ENCODE measurements at places on chromosomes 4 and X.

DNA sequence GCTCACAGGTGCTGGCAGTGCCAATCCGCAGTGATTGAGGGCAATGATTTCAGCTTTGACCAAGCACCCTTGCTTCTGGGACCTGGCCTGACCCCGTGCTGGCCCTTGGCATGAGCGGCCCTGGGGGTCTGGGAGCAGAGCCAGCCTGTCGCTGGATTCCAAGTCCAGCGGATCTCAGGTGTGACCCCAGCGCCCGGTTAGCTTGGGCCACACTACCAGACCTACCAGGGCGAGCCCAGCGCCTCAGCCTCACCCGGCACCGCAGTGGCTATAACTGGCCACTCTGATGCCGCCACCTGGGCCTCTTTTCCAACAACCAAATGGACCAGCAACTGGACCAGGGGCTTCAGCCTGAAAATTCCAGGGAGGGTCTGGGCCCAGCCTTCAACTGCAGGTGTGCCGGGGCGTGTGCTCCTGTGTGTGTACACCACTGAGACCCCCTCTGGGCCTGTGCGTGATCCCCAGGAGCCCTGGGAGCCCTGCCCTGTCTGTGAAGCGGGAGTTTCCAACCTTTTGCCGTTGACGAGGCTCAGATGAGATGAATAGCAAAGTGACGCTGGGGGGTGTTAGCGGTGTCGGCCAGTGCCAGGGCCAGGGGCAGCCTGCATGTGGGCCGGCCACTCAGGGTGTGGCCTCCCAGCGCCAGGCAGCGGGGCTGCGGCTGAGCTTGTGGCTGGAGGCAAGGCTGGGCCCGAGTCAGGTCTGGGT is 658 bp downstream of the SH3TC1 start:
- peak; percentile 67 for DNase-seq

- no peak for DNase-seq
These were observed 18.0 kb downstream of the HERC6 start for GRCh38 chr4:88396681-88397080.

GRCh38 chr4:167826281-167826680 is 266.1 kb upstream of the ANXA10 start:
- DNase-seq: no peak

- no peak for DNase-seq
These were observed 35.3 kb upstream of the CA5B start for GRCh38 chrX:15702488-15703371.

DNA sequence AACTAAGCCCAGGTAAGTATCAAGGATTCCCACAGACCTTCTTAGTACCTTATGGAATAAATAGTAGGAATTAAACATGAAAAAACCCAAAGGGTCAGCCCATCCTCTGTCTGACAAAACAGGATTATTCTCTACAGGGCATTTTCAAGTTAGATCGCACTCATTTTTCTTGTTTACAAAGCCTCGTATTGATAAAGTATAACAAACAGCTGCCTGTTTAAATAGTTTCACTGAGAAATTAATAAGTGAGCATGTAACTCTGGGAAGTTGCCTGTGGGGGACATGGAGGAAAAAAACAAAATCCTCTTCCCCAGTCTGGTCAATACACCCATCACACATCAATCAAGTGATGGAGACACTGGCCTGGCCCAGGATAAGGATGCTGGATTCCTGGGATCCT is 48.5 kb downstream of the MAML3 start:
- DNase-seq: no peak

DNA sequence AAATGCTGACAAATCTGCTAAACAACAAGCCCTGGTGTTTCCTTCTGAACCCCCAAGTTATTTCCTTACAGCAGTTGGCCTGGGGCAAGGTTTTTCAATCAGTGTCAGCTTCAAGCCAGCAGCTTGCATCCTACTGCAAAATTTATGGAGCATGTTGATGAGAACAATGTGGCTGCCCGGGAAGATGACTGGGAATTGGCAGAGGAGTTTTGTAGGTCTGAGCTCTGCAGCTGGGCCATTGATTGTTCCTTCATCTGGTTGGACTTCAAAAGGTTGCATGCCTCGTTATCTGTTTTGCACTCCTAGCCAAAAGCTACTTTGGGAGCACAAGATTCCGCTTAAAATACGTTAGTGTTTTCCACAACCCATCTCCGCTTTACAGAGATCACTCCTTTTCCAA is 1030.3 kb upstream of the LCORL start:
- no peak for DNase-seq

DNA sequence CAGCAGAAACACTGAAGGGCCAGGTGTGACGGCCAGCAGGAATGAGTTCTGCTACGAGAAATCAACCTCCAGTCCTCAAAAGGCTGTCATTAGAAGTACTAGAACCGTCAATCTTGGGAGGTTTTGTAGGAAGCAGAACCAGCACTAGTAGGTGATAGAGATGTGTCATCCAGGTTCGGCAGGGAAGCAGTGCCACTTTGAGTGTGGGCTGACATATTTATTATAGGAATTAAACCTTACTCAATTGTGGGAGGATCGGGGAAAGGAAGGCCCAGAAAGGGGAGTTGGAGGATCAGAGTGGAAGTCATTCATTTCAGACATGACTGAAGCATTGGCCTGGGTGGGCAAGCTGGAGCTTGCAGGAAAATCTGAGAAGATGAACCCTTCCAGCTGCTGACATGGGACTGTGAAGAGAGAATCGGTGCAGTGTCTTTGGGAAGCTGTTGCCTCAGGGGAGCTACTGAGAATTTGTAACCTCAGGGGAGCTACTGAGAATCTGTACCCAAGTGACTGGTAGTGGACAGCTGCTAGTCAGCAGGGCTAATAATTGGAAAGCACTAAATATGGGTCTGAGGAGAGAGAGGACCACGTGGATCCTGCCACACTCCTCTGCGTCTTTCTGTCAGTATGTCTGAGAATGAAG is 177.4 kb downstream of the SPRY1 start:
- DNase-seq: no peak

DNA sequence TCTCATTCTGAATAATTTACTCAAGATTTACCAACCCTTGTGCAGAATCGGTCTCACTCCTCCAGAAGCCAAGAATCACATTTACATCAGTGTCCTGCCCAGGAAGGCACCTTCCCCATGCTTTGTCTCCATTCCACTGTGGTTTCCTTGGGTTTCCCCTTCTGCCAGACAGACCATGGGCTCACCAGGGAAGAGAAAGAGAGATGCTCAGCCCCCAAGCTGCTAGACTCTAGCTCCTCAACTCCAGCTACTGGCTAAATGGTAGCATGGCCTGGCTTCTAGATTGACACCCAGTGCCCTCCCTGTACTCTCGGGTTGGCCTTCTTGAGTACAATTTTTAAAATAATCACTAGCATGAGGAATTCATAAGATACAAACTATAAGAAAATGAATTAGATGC is 12.9 kb downstream of the TLR10 start:
- DNase-seq: no peak

DNA sequence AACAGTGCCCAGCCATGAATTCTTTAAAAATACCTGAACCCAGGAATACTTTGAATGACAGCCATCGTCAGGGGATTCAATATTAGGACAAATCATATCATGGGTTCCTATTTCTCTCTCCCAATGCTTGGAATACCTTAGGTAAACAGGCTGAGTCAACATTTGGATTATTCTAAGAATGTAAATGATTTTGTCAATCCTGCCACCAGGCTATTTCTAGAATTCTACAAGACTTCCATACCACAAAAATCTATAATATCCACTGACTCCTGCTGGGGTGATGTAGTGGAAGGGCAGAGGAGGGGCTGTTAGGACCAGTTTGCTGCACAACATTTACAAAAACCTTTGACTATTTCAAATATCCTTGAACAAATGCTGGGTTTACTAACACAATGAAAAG is 65.2 kb downstream of the IGFBP7 start:
- no peak for DNase-seq

- DNase-seq: no peak
These were observed 507.9 kb downstream of the SMARCA1 start for GRCh38 chrX:129015381-129015780.

DNA sequence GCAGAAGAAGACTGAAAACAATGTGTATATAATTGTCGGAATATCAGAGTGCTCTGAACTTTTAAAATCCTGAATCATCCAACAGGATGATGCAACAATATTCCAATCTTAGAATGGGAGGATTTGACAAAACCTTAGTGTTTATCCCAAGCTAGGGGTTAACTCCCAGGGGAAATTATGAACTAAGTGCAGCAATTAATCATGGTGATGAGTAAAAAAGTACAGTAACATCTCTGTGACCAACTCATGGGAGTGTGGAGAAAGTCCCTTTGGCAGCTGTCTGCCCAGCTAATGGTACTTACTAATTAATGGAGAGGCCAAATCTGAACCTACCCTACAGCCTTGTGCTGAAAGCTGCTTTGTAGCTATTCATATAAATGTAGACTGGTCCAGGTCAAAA is 257.6 kb upstream of the DDX53 start:
- DNase-seq: no peak

- DNase-seq: no peak
These were observed 172.7 kb upstream of the TBC1D9 start for GRCh38 chr4:140928880-140929279.

DNA sequence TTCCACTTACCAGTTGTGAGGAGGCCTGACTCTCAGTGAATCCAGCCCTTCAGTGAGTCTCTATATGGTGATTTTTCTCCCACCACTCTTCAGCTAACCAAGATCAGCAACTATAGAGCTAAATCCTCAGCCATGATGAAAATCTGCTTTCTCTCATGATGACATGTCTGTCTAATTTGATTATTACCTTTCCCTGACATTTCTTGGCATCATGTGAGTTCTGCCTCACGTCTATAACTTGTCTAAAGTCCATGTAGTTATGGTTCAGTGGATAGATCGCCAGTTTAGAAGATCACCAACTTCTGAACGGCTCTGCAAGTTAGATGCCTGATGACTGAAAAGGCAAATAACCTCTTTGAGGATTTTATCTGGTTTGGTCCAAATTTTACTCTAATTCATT is 14.9 kb upstream of the DCAF8L1 start:
- no peak for DNase-seq

- DNase-seq: no peak
These were observed 66.6 kb downstream of the METTL14 start for GRCh38 chr4:118751629-118752323.

DNA sequence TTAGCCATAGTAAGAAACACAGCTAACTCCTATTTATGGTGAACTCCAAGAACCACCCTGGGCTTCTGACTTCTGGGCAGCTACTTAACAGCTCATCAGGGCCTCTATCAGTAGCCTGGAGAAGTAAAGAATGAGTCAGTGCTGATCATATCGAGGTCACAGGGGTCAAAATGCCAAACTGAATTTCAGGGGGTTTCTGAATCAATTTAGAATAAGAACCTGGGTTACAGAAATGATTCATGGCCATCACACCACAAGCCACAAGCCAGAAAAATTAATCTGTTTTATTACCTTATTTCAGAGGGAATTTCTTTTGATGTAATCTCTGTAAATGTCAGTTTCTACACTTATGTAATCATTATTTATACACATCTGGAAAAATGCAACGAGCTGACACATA is 64.4 kb downstream of the CHST7 start:
- no peak for DNase-seq

- no peak for DNase-seq
These were observed 230.6 kb upstream of the SPRY1 start for GRCh38 chr4:123166023-123166422.

DNA sequence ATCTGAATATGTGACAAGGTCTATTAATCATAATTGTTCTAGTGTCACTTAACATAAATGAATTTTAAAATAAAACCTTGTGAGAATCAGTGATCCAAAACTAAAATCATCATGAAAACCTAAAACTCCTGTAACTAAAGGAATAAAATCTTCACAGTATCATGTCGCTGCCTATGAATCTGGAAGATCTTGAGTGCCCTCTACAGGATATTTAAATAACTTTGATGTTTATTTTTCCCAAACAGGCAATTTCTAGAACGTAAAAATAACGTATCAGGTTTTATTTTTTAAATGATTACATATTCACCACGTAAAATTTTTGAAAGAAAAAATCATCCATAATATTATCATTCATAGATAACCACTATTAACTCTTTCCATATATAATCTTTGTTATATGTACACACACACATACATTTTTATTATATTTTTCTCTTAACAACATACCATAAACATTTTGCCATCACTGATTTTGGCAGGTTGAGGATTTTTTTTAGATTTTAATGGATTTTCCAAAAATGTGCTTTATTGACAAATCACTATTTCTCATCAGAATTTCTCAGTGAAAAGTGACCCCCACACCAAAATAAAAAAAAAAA is 79.6 kb downstream of the COMMD8 start:
- peak; percentile 31 for DNase-seq

DNA sequence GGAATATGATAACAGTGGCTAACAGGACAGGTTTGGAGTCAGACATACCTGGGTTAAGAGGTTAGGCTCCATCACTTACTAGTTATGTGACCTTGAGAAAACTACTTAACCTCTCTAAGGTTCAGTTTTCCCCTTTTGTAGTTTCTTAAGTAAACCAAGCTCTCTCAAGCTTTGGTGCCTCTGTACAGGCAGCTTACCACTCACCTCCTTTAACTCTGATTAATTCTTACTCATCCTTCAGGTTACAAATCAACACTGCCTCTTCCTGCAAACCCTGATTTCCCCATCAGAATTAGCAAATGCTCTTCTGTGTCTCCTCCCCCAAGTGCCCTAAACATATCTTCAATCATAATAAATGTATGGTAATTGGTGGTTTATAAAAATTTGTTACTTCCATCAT is 3.5 kb upstream of the SERTM2 start:
- DNase-seq: no peak

GRCh38 chr4:31735004-31735403 is 1014.8 kb downstream of the PCDH7 start:
- DNase-seq: no peak

- no peak for DNase-seq
These were observed 384.5 kb downstream of the OPHN1 start for GRCh38 chrX:68048774-68049173.

DNA sequence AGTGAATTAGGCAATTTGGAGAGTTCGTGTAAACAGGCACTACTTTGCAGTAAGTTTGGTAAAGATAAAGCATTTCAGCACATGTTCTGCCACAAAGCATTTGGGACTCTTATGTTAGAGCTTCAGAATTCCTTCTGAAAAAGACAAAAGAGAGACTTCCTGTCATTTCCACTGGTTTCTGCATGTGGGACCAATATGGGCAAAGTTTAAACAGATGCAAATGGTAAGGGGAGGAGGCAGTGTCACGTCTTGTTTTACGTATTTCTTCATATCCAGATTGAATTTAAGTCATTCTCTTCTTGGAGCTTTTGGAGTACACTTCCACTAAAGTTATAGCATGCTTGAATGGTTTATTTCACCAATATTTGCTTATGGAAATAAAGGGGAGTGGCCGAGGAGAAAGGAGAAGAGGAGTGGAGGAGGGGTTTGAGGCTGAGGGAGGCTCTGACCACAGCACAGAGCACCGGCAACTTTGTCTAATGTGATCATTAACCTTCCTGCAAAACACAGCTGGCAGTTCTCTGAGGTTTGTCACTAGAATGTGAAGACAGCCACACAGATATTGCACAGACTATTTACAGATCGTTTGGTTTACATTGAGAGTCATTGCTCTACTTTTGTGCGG is at the start of gene APELA:
Gene APELA (plus strand): TSS at position 479 of the 625 bp plus-strand sequence. CDS start 154 bp downstream, outside the sequence.
- no peak for DNase-seq

DNA sequence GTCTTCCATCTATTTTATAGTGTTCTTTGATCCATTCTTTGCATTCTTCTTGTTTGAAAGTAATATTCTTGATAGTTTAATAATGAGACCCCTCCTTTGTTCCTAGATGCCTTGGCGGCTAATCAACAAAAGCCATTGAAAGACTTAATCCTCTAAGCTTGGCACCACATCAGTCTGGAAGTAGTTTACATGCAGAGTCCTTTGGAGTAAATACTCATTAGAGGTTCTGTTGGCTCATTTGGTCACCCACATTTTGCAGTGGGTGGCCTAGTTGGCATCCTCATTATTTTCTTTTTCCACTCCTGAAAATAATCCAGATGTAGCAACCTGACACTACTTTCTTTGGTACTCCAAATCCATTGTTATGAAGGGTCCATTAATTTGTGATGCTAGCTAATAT is 64.5 kb downstream of the DKK2 start:
- no peak for DNase-seq

All from dermis microvascular lymphatic vessel endothelial cell (primary cell).